Stimulated activated CD4-positive, alpha-beta T cell treated with anti-CD3 and anti-CD28 coated beads, TNF-alpha, amount 100 ng/mL, for 1 hour (primary cell): ENCODE measurements at places on chromosomes 3 and 15.

GRCh38 chr15:56757875-56758274, 24.6 kb upstream of the ZNF280D start:
- no peak for DNase-seq

- DNase-seq = no peak
Observed at GRCh38 chr15:83794209-83794608, 140.3 kb downstream of the ADAMTSL3 start.

DNA sequence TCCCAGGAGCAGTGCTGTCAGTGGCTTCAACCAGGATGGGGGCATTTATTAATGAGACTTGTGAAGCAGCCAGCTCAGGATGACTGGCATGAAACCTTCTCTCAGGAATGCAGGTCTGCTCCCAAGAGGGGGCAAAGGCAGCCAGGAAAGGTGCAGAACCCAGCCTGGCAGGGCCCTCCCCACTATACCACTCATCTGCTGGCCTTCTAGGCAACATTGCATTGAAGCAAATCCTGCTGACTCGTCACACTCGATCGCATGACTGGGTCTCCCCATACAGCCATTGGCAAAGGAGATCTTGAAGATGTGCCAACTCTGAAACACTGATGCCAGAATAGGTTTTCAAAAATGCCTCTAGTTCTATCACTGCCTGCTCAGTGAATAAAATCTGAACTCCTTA, 65.7 kb upstream of the CMTM7 start:
- no peak for DNase-seq

GRCh38 chr15:92989470-92989869, 89.3 kb downstream of the CHD2 start:
- DNase-seq = no peak

DNA sequence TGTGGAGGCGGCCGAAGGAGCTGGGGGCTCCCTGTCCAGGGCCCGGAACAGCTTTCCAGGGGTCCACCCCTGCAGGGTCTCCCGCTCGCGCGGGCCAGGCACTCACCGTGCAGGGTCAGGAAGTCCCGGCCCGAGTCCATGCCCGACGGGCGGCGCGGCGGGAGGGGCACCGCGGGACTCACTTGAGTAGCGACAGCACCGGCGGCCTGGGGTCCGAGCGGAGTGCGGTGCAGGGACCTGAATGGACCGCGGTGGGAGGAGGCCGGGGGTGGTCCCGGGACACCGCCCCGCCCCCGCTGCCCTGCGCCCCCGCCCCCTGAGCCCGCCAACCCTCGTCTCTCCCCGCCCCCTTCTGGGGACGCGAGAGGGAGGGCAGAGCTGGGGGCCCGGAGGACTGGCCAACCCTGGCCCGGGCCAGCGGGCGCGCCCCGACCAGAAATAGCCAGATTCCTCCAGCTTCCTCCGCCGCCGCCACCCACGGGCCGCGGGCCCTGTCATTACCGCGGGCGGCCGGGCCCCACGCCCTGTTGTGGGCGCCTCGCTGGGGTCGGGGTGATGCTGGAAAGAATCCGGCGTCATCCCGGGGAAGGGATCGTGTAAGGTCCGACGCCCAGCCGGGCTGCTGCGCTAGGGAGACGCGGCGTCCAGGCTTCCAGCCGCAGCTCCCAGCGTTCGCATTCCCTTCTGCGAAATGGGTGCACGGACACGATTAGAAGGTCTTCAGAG, at the start of gene PLCD1:
TSS of gene PLCD1 (minus strand) at position 243 of the 726 bp plus-strand sequence. CDS start at position 140, 103 bp downstream.
- DNase-seq = no peak

DNA sequence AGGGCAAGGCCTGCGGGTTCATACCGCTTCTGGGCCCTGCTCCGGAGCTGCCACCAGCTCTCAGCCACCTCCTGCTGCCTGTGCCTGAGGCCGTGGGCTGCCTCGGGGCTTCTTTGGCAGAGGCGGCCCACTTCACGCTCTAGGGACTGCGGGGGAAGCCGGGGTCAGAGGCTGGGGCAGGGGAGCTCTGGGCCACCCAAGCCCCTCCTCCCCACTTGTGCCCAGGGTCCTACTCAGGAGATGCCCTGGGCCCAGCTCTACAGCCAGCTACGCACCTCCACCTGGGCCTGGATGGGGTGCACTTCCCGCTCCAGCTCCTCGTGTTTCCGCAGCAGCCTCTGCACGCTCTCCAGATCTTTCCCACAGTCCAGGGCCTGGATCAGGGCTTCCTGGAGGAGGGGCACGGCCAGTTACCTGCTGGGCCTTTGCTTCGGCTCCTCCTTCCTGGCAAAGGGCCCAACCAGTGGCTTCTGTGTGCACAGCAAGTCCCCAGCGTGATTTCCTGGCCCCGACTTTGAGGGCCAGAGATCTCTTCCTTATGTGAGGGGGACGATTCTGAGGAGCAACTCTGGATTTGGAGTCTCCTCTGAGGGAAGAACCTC, 24.0 kb downstream of the PLA2G4B start:
- no peak for DNase-seq

GRCh38 chr3:121493431-121493830, 52.4 kb downstream of the POLQ start:
- no peak for DNase-seq

DNA sequence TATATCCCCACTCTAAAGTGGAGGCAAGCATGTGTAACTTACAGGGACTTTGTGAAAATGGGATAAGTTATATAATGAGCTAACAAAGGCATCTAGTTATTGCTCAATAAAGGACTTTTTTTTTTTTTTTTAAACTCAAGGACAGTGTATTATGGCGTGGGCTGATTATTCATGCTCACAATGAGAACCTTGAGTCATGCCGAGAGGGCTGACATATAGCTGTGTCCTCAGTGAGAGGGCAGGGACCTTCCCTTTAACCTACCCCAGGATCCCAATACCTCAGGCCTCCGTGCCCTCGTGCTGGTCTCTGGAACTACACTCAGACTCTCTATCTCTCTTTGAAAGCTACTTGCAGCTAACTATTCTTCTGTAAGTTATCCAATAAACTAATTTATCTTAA, 319.9 kb upstream of the ICE2 start:
- peak; percentile 27 for DNase-seq

GRCh38 chr15:80242132-80242769, 9.8 kb downstream of the CTXND1 start:
- no peak for DNase-seq

- no peak for DNase-seq
Observed at GRCh38 chr15:86905625-86906256, 826.1 kb downstream of the AGBL1 start.

GRCh38 chr3:64290864-64291263, 65.6 kb upstream of the PRICKLE2 start:
- no peak for DNase-seq

GRCh38 chr15:35522061-35522460, 23.9 kb downstream of the DPH6 start:
- DNase-seq = no peak

- DNase-seq = no peak
Observed at GRCh38 chr3:195184716-195185421, 86.1 kb downstream of the XXYLT1 start.

DNA sequence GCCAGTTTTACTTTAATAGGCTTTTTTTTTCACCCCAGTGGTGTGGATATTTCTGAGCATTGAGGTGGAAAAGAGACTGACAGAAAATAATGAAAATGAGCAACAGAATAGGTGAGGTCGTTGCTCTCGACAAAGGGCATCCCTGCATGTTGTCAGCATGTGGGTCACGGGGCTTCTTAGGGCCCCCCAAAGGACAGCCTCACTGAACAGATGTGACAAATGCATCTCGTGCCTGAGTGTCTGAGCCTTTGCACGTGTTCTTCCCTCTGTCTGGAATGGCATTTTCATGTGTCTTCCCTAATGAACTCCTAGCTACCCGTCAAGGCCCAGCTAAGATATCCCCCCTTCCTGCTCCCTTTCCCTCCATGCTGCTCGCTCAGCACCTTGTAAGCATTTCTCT, 31.8 kb downstream of the FAH start:
- no peak for DNase-seq

GRCh38 chr3:49255718-49256511, 21.1 kb downstream of the C3orf62 start:
- no peak for DNase-seq

DNA sequence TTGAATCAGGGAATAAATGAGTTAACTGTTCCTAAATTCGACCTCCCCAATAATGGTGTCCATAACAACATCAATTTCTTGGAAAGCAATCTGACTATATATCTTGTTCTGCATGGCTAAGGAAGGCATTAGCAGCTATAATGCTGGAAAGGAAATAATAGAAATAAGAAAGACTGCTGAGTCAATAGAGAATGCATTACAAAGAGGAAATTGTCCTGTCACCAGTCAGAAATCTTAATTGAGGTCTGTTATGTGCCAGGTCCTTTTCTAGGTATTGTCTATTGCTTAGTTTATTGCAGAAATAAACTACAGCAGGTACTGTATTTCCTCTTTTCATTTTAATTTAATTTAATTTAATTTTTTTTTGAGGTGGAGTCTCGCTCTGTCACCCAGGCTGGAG, 5.9 kb upstream of the PPP1R2 start:
- DNase-seq = no peak

- DNase-seq = no peak
Observed at GRCh38 chr15:60219866-60220265, 177.9 kb downstream of the ANXA2 start.

GRCh38 chr15:59221511-59222505, 15.2 kb downstream of the LDHAL6B start:
- DNase-seq = no peak

DNA sequence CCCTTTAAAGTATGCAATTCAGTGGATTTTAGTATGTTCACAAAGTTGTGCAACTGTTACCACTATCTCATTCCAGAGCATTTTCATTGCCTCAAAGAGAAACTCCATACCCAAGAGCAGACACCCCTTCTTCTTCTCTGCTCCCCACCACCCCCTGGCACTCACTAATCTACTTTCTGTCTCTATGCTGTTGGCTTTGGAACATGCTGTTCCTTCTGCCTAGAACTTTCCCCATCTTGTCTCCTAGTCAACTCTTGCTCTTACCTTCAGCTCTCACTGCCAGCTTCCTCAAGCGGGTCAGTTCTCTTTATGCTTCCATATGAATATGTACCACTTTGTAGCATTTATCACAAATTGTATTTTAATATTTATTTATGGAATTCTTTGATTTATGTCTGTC, 50.1 kb downstream of the TYRO3 start:
- DNase-seq = no peak
